Neural crest cell (in vitro differentiated cells): ENCODE measurements at places on chromosomes 12 and 14. TPM values are rescaled to one million over a fixed set of nuclear protein-coding genes. Genes with fewer than 3 reads are reported as not detected.

DNA sequence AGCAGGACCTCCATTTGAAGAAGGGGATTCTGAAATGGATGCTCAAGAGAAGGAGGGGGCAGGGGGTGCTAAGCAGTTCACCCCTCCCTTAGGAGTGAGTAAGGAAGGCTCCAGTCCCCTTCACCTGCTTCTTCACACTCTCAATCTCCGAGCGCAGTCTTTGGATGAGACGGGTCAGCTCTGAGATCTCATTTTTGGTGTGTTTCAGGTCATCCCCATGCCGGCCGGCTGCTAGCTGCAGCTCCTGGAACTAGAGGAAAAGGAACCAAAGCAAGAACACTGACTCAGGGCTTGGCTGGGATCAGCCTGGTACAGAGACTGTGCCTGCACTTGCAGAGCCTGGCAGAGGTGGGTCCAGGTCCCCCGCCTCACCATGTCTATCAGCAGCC is 7.3 kb downstream of the KRT73 start:
- no peak for DNase-seq
- H3K27me3 ChIP-seq, result peaks cover 58% of the 10 kb centered on the region
- no peaks in the 10 kb centered on the region for H3K4me1 ChIP-seq
- no peaks in the 10 kb centered on the region for H3K36me3 ChIP-seq

DNA sequence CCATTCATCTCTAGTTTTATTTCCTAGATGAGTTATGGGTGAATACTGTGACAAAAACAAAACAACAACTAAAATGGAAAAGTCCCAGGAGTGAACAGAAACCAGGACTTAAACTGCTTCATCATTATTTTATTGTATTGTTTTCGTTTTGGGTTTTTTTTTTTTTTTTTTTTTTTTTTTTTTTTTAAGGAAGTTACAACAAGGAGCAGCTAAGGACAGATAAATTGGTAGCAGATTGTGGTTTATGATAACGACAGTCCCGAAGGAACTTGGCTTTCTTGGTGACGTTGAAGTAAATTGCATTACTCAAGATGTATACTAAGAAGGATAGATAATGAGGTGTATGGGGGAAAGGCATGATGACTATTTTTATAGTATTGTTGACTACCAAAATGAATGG is 866.3 kb downstream of the NRXN3 start:
- H3K4me3 ChIP-seq, result no peak overlapping the region
- DNase-seq, result no peak
- H3K27me3 ChIP-seq, result no peaks in the 10 kb centered on the region
- H3K27ac ChIP-seq, result no peak overlapping the region
- H3K36me3 ChIP-seq, result no peaks in the 10 kb centered on the region
- H3K4me1 ChIP-seq, result no peaks in the 10 kb centered on the region

GRCh38 chr12:64767495-64767894 is 8.3 kb upstream of the GNS start:
- no peak overlapping the region for H3K27ac ChIP-seq
- H3K27me3 ChIP-seq, result peaks cover 3% of the 10 kb centered on the region
- H3K36me3 ChIP-seq, result peaks cover 3% of the 10 kb centered on the region
- DNase-seq, result no peak
- no peaks in the 10 kb centered on the region for H3K4me1 ChIP-seq
- H3K4me3 ChIP-seq, result no peak overlapping the region

DNA sequence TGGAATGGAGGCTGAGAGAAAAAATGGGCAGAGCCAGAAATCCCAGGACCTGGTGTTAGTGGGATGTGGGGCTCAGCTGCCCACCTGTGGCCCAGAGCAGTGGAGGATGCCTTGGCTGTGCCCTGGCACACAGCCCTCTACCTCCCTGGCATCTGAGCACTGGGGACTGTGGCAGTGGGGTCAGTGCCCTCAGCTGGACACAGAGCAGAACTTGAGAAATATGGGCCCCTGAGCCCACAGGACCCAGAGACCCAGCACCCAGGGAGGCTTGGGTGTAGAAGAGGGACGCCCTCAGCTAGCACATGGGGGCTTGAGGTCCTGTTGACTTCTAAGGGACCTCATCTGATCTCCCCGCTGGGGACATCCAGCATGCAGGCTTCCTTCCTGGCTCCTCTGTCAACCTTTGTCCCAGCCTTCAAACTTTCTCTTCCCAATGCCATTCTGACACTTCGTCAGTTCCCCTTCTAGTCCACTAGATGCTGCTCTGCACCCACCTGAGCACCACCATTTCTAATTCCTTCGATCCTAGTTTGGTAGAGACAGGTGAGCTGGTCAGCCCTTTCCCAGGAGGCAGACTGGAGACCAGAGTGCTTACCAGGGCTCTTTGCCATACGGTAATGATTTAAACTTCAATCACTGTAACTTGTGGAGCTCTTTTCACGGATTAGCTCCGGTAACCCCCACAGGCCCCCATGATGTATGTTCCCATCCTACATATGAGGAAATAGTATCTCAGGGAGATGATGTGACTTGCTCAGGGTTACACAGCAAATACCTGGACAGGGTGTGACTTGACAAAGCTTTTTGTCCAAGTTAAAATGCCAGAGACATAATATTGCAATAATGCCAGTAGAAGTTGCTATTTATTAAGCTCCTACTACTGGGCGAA is 143.7 kb downstream of the ASCL4 start:
- no peak overlapping the region for H3K4me3 ChIP-seq
- no peaks in the 10 kb centered on the region for H3K4me1 ChIP-seq
- peaks cover 78% of the 10 kb centered on the region for H3K27me3 ChIP-seq
- H3K27ac ChIP-seq, result no peak overlapping the region
- no peaks in the 10 kb centered on the region for H3K36me3 ChIP-seq

GRCh38 chr14:73008501-73008900 is 18.4 kb downstream of the ZFYVE1 start:
- no peak for DNase-seq
- H3K27me3 ChIP-seq, result no peaks in the 10 kb centered on the region
- H3K36me3 ChIP-seq, result peaks cover 7% of the 10 kb centered on the region

- no peak overlapping the region for H3K4me3 ChIP-seq
- H3K4me1 ChIP-seq, result no peaks in the 10 kb centered on the region
- no peak for DNase-seq
- no peaks in the 10 kb centered on the region for H3K27me3 ChIP-seq
- no peaks in the 10 kb centered on the region for H3K36me3 ChIP-seq
These were observed 126.0 kb upstream of the CNTN1 start for GRCh38 chr12:40566271-40566670.

DNA sequence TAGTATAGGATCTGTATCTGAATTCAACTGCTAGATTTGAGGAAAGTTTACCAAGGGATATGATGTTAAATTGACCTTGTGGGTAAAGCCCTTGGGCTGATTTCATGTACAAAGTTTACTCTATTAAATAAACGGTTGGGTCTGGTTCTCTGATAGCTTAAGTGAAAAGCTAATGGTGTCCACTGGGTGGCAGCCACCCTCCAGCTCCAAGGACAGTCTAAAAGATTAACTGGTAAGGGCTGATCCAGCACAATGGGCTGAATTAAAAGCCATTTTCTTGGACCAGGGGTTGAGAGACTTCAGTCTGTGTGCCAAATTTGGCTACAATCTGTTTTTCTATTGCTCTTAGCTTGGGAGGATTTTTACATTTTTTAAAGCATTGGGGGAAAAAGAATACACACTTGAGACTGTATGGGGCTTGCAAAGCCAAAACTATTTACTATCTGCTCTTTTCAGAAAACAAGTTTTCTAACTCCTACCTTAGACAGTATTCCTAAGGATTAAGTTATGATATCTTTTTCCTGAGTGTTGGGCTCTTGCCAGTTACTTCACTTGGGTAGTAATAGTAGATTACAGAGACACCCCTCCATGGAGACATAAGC is 116.5 kb downstream of the GPHN start:
- H3K27ac ChIP-seq, result no peak overlapping the region
- H3K36me3 ChIP-seq, result peaks cover 21% of the 10 kb centered on the region
- peaks cover 13% of the 10 kb centered on the region for H3K4me1 ChIP-seq
- H3K27me3 ChIP-seq, result no peaks in the 10 kb centered on the region

DNA sequence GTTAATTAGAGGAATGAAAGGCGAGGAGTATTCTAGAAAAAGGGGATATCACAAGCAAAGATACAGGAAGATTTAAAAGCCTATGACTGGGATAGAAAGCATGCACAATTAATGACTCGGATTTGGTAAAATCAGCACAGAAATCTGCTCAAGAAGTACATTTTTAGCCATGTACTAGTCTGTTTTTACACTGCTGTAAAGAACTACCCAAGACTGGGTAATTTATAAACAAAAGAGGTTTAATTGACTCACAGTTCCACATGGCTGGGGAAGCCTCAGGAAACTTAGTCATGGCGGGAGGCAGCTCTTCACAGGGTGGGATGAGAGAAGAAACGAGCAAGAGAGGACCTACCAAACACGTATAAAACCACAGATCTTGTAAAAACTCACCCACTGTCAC is 716.3 kb upstream of the MDGA2 start:
- no peaks in the 10 kb centered on the region for H3K4me1 ChIP-seq
- no peaks in the 10 kb centered on the region for H3K36me3 ChIP-seq
- H3K4me3 ChIP-seq, result no peak overlapping the region
- no peak for DNase-seq

DNA sequence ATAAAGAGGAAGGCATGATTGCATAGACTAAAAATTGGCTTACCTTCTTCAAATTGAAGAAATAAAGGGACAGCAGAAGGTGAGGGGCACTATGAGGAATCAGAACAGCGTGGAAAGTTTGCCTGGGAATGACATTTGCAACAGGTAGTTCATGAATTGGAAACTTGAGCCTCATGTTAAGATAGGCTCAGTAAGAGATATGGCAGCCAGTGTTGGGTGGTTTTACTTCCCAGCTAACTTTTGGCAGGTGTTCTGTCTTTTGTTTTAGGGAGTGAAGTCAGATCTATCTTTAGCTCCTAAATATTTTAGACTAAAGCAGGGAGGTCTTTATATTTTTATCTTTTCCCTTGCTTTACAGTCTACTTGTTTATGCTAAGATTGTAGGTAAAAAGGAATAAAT is 122.4 kb downstream of the ANO6 start:
- no peak overlapping the region for H3K4me3 ChIP-seq
- H3K4me1 ChIP-seq, result no peaks in the 10 kb centered on the region
- no peak overlapping the region for H3K27ac ChIP-seq
- no peaks in the 10 kb centered on the region for H3K27me3 ChIP-seq
- DNase-seq, result no peak

DNA sequence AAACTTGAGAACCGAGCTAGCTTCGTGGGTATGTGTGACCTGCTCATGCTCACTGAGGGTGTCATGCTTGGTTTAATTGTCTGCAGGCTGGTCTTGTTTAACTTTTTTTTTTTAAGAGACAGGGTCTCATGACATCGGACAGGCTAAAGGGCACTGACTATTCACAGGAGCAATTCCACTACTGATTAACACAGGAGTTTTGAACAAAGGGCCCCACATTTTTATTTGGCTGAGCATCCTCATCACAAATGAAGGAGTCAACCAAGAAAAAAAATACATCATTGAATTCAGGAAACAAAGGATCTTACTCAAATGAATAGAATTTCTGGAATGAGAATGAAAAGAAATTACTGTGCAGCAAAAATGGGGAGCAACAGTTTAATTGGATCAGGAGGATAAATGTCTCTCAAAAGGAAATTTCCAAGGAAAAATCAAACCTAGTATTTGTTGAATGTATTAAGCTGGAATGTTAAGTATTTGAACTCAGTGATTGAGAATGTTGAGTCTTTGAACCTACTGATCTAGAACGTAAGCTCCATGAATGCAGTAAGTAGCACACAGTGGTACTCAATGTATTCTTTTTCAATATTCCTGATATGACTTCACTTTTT is 20.8 kb upstream of the PYROXD1 start:
- H3K27ac ChIP-seq, result peak overlapping the region; percentile 16
- no peaks in the 10 kb centered on the region for H3K27me3 ChIP-seq
- no peak overlapping the region for H3K4me3 ChIP-seq
- DNase-seq, result no peak
- peaks cover 15% of the 10 kb centered on the region for H3K4me1 ChIP-seq
- no peaks in the 10 kb centered on the region for H3K36me3 ChIP-seq

- H3K4me3 ChIP-seq, result no peak overlapping the region
- peaks cover 9% of the 10 kb centered on the region for H3K4me1 ChIP-seq
- peak overlapping the region; percentile 32 for H3K27ac ChIP-seq
- DNase-seq, result no peak
These were observed 751.0 kb upstream of the TMEM132C start for GRCh38 chr12:127515941-127516340.

DNA sequence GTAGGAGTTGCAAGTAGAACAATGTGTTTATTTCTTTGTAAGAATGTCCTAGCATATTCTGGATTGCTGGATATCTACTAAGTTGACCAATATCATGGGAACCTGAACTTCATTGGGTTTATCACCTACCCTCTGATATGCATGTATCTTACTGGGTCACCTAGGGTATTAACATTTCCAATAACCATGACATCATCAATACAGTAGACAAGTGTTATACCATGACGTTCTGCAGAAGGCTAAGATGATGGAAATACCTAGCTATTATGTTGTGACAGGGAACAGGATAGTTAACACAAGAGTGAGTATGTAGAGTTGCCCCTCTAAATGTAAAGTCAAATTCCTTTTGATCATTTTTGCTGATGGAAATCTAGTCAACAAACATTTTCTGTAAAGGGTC is 26.0 kb downstream of the GPR65 start:
- no peak overlapping the region for H3K27ac ChIP-seq
- H3K36me3 ChIP-seq, result no peaks in the 10 kb centered on the region
- DNase-seq, result no peak
- H3K27me3 ChIP-seq, result peaks cover 3% of the 10 kb centered on the region

- DNase-seq, result no peak
- no peak overlapping the region for H3K4me3 ChIP-seq
- H3K36me3 ChIP-seq, result peaks cover 15% of the 10 kb centered on the region
- peaks cover 16% of the 10 kb centered on the region for H3K4me1 ChIP-seq
These were observed 139.0 kb downstream of the SYNE2 start for GRCh38 chr14:63991833-63992232.

DNA sequence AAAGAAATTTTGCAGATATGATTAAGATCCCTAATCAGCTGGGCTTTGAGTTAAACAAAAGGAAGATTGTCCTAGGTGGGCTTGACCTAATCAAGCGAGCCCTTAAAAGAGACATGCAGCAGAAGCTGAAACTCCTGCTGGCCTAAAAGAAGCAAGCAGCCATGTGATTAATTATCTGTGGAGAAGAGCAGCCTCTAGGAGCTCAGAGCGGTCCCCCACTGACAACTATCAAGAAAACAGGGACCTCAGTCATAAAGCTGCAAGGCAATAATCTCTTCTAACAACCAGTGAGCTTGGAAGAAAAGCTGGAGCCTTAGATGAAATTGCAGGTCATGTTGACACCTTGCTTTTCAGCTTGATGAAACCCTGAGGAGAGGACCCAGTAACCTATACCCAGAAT is 288.9 kb upstream of the CLEC14A start:
- DNase-seq, result no peak
- no peaks in the 10 kb centered on the region for H3K27me3 ChIP-seq
- peaks cover 20% of the 10 kb centered on the region for H3K4me1 ChIP-seq
- H3K4me3 ChIP-seq, result no peak overlapping the region
- no peak overlapping the region for H3K27ac ChIP-seq

GRCh38 chr12:132909030-132909368 is 21.6 kb upstream of the CHFR start:
- no peak for DNase-seq
- H3K27me3 ChIP-seq, result peaks cover 26% of the 10 kb centered on the region
- H3K4me1 ChIP-seq, result peaks cover 5% of the 10 kb centered on the region
- H3K4me3 ChIP-seq, result peak overlapping the region; percentile 91
- H3K36me3 ChIP-seq, result peaks cover 30% of the 10 kb centered on the region

Gene KRT72
- total RNA-seq, result not detected in 2 replicates

Gene KRT75
- total RNA-seq, result not detected in 2 replicates

Gene CFAP251
- total RNA-seq, result 1.6 and 2.0 TPM in 2 replicates

Gene KLRC4
- not detected in 2 replicates for total RNA-seq

Gene SERPINA10
- total RNA-seq, result not detected in 2 replicates

Gene CAPS2
- 6.6 and 7.3 TPM in 2 replicates for total RNA-seq

Gene SLC5A8
- total RNA-seq, result not detected in 2 replicates
